Astrocyte (in vitro differentiated cells and primary cell): ENCODE measurements at places on chromosomes 5 and 9. TPM values are rescaled to one million over a fixed set of nuclear protein-coding genes. Genes with fewer than 3 reads are reported as not detected.

DNA sequence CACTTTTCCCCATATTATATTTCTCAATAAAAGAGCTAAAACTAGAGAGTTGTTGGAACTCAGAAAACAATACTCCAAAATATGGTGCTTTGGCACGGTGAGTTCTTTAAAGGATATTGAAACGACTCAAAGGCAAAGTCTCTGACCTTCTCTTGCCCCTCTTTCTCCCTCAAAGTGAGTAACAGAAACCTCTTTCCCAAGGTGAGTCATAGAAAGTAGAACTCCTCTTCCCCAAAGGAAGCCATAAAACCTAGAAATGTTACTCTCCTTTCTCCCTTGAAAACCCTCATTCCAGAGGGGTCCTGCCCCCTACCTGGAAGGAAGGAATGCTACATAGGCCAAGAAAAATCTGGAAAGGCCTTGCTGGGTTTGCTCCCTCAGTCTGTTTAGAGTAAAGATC, 47.5 kb downstream of the RAPGEF6 start:
- DNase-seq, result peak; percentile 20

- DNase-seq, result peak; percentile 62
Observed at GRCh38 chr9:134707031-134707680, 65.6 kb downstream of the COL5A1 start.

DNA sequence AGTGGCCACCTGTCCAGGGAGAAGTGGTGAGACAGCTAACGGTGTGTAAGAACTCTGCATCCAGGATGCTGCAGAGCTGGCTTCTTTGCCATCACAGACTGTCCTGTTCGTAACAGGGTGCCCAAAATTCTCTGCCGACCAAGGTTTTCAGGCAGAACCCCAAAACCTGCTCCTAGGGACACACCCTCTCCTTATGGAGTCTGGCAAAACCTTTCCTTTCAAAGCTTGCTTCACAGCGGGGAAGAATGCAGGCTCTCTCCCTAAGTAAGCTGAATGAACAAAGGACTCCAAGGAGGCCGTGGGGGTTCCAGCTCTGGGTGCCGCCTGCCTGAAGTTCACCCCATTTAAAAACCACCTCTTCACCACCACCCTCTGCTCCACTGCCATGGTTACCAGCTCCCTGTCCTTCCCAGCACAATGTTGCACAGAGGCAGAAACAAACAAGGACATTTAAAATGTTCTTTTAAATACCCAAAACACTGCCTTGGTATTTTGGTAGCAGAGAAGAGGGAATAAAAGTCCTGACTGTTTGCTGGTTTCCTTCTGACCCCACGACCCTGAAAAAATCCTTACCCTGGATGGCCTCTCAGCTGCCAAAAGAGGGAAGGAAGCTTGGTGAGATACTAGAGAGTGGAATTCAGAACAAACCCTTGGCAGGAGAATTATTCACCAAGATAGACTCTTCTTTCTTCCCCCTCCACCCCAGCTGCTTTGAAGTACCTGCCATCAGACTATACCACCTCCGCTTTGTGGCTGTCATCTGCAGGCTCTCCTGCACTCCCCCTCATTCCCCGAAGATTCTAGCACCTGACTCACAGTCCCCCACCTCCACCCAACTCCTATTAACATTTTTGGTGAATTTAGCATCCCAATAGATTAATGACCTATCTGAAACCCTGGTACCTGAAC, 7.1 kb upstream of the KLF9 start:
- DNase-seq, result peak; percentile 60

- no peak for DNase-seq
Observed at GRCh38 chr9:130845254-130845653, 10.2 kb downstream of the ABL1 start.

DNA sequence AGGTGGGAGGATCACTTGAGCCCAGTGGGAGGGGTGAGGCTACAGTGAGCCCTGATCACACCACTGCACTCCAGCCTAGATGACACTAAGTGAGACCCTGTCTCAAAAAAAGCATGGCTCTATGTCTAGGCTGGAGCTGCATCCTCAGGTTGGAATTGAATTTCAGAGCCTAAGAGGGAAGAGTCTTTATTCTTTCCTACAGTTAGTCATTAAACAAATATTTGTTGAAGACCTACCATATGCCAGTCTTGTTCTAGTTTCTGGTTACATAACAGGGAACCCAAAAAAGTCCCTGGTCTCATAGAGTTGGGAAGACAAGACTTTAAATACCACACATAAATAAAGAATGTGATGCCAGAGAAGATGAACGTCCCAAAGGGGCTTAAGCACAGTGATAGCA, 6.9 kb upstream of the GRPEL2 start:
- no peak for DNase-seq

GRCh38 chr9:110828264-110828663, 159.7 kb downstream of the MUSK start:
- DNase-seq, result peak; percentile 69

GRCh38 chr5:139605887-139606286, 42.3 kb upstream of the CXXC5 start:
- no peak for DNase-seq

GRCh38 chr5:154258531-154259217, 68.1 kb downstream of the GALNT10 start:
- no peak for DNase-seq

DNA sequence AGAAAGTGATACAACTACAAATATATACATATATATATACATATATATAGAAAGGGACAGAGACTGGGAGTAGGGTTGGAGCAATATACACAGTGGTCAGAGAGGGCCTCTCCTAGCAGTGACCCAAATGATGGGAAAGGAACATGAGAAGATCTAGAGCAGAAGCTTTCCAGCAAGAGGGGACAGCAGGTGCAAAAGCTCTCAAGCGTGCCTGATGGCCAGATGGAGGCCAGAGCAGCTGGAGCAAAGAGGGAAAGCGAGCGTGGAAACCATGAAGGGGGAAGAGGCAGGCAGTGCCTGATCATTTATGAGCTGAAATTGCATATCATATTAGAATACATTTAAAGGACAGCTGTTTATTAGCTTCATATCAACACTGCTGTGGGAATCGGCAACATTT, 7.6 kb upstream of the GRPEL2 start:
- no peak for DNase-seq

GRCh38 chr5:154474396-154475334, 3.4 kb downstream of the HAND1 start:
- DNase-seq, result no peak

DNA sequence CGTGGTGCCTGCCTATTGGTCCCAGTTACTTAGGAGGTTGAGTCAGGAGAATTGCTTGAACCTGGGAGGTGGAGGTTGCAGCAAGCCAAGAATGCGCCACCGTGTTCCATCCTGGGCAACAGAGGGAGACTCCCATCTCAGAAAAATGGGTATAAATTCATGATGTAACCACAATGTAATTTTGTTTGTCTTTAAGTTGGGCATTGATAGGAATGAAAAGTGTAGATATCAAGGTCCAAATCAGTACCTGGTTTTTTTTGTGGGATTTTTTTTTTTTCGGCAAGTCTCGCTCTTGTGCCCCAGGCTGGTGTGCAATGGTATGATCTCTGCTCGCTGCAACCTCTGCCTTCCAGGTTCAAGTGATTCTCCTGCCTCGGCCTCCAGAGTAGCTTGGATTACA, 7.4 kb downstream of the NPM1 start:
- DNase-seq, result no peak

GRCh38 chr5:168984135-168984675, 316.7 kb downstream of the SLIT3 start:
- no peak for DNase-seq

DNA sequence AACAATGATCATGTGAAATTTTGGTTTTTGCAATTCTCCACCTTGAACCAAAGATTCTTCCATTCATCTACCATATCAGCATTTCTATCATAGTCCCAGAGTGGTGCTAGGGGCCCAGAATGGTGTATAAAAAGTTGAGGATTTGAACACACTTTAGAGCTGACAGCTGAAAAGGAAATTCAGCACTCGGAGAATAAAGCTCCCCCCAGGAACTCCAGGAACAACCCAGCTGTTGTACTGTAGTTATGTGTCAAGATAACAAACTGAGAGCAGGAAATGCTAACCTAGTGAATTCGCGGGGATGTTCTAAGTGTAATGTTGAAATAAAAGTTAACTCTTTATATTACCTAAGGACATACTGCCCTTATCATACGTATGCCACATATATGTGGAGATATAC, 216.7 kb downstream of the NFIB start:
- DNase-seq, result peak; percentile 79

GRCh38 chr5:170235876-170236864, 3.4 kb downstream of the C5orf58 start:
- no peak for DNase-seq

DNA sequence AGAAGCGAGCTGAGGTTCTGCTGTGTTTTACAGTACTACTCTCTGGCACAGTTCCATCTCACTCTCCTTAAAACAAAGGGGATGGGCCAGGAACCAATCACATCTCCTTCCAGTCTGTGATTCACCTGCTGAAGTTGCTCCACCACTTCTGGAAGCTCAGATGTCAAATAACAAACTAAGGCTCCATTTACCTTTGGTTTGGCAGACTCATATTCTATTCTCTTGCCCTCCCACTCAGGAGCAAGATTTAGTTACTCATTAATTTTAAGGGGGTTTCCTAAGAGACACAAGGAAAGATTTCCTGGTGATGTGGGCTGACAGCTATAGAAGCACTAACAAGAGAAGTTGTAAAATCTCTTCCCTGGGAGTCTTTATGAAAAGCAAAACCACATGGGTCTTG, 37.8 kb upstream of the KIF2A start:
- DNase-seq, result peak; percentile 30

GRCh38 chr5:147460380-147460779, 49.5 kb downstream of the DPYSL3 start:
- no peak for DNase-seq

CCL28 gene
- 0.16 TPM in 1 of 2 replicates, not detected in the other for total RNA-seq
